ENCODE measurements at places on chromosomes 6 and 20.

GRCh38 chr6:108541843-108542759, 18.6 kb upstream of the FOXO3 start:
- DNase-seq, result peak; percentile 62

DNA sequence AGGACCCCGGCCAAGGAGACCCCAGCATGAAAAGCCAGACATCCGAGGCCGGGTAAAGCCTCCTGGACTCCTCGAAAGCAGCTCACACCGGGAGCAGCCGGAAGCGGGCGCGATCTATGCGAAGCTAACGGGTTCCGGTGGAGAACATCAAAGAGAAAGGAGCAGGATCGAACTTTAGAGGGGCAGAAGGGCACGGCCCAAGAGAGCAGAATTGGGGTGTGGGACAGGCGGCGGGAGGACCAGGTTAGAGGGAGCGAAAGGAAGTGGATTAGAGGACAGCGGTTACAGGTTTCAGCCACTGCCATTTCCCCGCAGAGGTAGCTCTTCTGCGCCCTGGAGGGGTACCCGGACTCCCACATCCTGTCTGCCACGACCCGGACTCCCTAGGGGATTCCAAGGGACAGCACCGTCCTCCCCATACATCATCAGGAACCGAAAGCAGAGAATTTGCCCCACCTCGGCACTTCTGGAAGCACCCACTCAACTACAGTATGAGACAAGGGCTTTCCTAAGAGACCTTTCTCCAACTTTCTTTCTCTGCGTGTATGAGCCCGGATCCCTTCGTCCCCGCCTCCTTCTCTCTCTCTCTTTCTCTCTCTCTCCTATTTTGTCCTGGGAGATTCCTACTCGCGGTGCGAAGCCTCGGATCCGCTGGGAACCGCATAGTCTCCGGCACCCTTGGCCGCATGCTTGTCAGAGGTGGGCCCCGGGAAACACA, 507 bp upstream of the VGLL2 start:
- DNase-seq, result no peak

DNA sequence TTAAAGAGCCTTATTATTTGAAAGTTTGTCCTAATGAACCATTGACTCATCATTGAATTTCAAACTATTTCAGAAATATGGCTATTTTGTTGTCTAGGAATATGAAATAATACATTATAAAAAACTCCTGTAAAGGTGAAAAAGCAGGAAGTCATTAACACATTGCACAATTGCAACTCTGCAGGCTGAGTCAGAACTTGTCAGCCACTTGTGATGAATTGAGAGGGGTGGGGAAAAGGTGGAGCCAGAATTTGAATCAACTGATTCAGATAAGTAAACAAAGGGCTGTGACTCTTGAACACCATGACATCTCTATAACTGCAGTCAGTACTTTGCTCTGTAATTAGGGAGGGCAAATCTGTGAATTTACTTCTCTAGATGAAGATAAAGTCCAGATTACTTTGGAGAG, 6.0 kb downstream of the C6orf141 start:
- no peak for DNase-seq

GRCh38 chr6:39411465-39411864, 89.0 kb upstream of the KCNK16 start:
- no peak for DNase-seq

DNA sequence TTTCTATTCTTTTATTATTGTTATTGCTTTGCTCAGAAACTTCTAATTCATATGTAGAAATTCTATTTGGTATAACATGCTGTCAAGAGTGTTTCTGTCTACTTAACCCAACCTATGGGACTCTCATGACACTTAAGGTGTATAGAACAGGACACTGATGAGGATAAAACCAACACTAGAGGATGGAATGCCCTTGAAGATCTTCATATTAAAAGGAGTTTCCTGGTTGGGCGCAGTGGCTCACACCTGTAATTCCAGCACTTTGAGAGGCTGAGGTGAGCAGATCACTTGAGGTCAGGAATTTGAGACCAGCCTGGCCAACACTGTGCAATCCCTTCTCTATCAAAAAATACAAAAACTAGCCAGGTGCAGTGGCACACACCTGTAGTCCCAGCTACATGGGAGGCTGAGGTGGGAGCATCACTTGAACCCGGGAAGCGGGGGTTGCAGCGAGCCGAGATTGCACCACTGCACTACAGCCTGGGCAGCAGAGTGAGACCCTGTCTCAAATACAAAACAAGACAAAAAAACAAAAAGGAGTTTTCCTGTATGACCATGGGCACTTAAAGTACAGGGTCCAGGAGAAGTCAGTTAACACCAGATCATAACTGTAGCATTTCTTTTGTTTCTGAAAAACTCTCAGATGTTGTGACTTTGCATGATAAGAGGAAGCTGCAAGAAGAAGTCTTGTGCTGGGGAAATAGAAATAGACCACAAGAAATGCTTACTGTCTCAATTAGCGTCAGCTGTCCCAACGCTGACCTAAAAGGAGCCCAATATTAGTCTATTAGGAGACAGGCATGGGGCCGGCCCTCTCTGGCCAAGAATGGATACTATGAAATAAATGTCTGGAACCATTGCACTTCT, 38.9 kb upstream of the CD2AP start:
- no peak for DNase-seq

GRCh38 chr6:23414051-23414445, 712.0 kb upstream of the NRSN1 start:
- no peak for DNase-seq

- DNase-seq, result no peak
Measured at GRCh38 chr6:7236306-7237209, 76.4 kb downstream of the SSR1 start.

- DNase-seq, result no peak
Measured at GRCh38 chr20:1863296-1863695, 31.9 kb upstream of the SIRPA start.

DNA sequence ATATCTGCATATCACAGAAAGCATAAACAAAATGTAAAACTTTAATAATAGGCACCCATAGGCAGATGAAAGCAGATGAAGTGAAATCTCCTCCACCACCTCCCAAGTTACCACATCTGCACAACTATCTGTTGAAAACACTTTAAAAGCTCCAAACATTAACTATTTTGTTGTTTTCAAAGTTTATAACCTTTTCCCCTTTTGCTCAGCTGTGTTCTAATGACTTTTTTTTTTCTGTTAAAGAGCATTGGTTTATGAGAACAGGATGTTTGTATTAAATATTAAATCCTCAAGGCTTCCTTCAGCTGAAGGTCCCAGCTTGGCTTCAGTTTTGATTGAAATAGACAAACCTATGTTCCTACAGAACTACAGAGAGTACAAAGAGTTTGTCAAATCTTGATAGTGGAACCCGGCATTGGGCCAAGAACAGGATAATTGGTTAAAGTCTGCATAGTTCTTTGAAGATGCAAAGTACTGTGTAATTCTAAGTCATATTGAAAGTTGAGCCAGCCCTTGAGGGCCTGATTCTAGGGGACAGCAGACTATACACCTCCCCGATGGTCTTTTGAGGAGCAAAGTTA, 255.1 kb upstream of the JAG1 start:
- no peak for DNase-seq

- peak; percentile 73 for DNase-seq
Measured at GRCh38 chr6:137705160-137706082, 161.6 kb upstream of the TNFAIP3 start.

DNA sequence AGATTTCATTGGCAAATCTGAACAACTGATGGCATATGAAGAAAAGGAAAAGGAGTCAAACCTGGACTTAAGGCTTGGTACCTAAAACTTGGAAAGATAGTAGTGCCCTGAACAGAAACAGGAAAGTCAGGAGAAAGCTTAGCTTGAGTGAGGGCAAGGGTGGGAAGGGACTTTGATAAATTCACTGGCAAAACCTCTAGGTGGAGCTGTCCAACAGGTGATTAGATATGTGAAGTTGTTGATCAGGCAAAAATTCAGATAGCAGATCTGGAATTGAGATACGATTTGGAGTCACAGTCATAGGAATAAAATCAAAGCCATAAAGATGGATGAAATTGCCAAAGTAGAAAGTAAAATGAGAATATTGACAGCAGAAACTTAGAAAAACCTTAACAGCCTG, 16.1 kb upstream of the ZNF292 start:
- DNase-seq, result no peak

DNA sequence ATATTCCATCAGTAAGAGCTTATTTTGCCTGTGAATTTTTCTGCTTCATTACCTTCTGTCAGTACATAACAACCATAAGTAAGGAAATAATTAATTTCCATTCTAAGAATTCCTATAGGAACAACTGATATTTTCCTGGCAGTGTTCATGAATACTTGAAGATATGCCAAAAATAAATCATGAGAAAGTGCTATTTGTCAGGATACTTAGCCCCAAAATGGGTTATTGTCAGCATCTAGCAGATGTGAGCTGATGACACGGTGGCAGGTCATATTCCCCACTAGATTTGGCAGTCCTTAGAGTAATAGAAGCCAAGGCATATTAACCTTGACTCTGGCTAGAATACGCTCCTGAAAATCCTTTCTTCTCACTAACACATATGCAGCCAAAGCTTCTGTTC, 43.2 kb upstream of the CRISP1 start:
- DNase-seq, result no peak

GRCh38 chr20:40680161-40680959, 8.7 kb downstream of the MAFB start:
- no peak for DNase-seq

GRCh38 chr6:111030008-111031007, 48.5 kb downstream of the RPF2 start:
- DNase-seq, result no peak

DNA sequence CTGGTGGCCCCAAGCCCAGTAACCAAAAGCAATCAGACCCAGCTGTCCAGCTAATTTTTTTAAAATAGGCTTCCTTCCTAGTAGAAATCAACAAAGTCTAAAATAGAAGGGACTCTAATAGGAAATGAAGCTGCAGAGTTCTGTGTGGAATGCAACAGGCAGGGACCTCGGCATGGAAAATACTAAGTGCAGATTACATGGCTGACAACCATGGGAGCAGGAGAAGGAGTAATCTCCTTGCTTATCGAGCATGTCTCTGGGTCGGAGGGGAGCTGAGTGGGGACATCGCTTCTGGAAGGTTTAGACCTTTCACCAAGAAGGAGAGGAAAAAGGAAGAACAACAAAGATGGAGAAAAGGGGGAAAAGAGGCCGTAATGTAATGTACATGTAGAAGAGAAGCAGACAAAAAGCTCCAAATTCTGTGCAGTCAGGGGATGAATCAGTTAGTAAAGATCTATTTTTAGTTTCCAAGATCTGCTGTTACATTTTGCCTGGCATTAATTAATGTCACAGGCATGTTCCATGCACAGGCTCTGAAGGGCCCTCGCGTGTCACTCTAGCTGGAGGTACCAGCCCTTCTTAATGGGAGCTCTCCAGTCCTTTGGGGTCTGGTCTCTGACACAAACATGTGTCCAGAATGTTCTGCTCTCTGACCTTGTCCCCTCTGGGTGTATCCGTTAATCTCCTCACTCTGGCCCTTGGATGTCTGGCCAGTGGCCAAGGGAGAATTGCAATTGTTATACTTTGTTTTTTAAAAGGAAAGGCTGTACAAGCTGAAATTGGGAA, 16.6 kb upstream of the ZNF831 start:
- no peak for DNase-seq

- DNase-seq, result no peak
Measured at GRCh38 chr6:163732479-163732878, 318.0 kb downstream of the QKI start.

DNA sequence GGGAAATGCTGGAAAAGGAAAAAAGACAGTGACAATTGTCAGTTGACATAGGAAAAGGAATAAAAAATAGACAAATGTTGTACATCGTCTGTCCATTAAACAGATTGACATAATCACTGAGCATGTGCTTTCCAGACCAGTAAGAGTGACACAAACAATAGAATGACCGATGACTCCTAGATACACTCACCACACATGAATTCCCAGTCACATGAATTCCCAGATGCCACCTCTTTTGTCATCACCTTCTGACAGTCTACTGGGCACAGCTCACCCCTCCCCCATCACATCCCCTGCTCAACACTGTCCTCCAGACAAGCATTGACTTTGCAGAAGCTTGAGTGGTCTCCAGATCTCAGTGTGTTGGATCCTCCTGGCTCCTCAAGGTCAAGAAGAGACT, 25.9 kb downstream of the POM121L2 start:
- no peak for DNase-seq
